ENCODE measurements at places on chromosomes 2 and 18.

- DNase-seq, result no peak
These were observed 43.7 kb upstream of the TANK start for GRCh38 chr2:161116509-161116908.

GRCh38 chr18:63586431-63586830 lies 712 bp upstream of the SERPINB13 start:
- DNase-seq, result no peak

GRCh38 chr2:106021662-106022028 lies 172.5 kb downstream of the UXS1 start:
- no peak for DNase-seq

DNA sequence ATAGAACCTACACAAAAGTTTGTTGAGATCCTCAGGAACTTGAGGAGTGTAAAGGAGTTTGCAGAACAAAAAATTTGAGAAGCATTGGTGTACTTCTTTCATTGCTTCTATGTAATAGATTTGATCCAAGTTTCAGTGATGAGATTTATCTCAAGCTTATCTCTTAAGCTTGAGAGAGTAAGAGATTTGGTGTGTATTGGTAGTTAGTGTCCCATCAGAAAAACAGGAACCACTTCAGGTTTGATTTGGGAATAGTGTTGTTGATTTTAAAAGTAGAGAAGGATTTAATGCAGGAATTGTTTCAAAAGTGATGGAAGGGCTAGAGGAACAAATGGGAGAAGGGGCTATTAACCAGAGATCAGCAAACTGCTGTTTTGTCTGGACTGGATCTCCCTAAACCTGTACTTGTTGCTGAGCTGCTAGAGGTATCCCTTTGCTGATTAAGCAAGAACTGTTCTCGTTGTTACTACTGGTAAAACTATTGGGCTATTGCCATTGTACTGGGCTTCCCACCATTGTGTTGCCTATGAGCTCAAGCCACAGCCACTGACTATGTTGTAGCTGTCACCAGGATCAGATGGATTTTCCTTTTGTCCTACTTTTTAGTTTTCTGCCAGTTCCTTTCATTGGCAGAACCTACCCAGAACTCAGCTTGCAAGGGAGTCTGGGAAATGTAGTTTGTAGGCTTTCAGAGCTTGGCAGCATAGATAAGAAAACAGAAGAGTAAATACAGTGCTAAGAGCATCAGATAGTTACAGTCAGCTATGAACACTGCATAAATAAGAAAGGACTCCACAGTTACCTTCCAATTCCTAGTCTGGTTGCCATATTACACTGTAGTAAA lies 39.3 kb downstream of the RAB10 start:
- DNase-seq, result no peak
